Upper lobe of left lung (tissue), 6 donors: ENCODE measurements at places on chromosomes 5 and 9. TPM values are rescaled to one million over a fixed set of nuclear protein-coding genes. Genes with fewer than 3 reads are reported as not detected.

CDH18 gene
- total RNA-seq, result not detected

IFNA14 gene
- not detected for total RNA-seq

IQGAP2 gene
- 27.3 TPM for total RNA-seq

CLTA gene
- total RNA-seq, result 200 TPM

PRRT1B gene
- total RNA-seq, result 6.9 TPM

EIF4E1B gene
- total RNA-seq, result not detected

ITGA2 gene
- total RNA-seq, result 7.9 TPM

WDR38 gene
- 24.1 TPM for total RNA-seq

LCN1 gene
- total RNA-seq, result not detected

C9orf50 gene
- not detected for total RNA-seq
